Neural crest cell (in vitro differentiated cells): ENCODE measurements at places on chromosomes 16 and 17.

DNA sequence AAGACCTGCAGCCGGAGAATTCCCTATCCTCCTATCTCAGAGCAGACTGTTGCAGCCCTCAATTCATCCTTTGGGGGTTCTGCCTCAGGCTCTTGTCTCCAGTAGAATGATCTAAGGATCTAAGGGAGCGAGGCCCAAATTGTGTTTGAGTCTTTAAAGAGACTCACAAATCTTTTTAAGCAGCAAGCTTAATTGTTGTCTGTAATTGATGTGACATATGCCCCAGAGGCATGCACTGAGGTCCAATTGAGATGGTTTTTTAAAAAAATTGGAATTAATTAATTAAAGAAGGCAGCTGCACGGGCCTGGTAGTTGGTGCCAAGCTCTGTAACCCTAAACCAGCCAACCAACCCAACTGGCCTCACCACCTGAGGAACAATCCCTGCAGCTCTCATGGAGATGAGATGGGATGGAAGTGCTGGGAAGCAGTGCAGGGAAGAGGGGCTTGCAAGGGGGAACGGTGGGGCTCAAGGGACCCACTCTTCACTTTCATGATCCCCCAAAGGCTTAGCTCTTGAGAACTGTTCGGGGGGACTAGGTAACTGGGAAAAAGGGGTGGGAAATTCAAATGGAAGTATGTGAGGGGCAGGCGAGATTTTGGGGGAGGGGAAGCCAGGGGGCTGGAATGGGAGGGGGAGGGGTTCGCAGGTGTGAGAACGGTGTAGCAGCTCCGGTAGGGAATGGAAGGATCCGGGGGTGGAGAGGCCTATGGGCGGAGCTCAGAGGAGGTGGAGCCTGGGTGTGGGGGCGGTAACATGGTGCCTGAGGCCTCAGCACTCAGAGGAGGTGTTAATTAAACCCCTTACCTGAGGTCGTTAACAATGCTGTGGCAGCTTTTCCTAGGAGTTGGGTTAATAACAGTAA is 9.2 kb upstream of the ZNF652 start:
- H3K27ac ChIP-seq, result no peak overlapping the region
- H3K4me3 ChIP-seq, result no peak overlapping the region
- peaks cover 2% of the 10 kb centered on the region for H3K4me1 ChIP-seq
- H3K36me3 ChIP-seq, result no peaks in the 10 kb centered on the region
- no peaks in the 10 kb centered on the region for H3K27me3 ChIP-seq

DNA sequence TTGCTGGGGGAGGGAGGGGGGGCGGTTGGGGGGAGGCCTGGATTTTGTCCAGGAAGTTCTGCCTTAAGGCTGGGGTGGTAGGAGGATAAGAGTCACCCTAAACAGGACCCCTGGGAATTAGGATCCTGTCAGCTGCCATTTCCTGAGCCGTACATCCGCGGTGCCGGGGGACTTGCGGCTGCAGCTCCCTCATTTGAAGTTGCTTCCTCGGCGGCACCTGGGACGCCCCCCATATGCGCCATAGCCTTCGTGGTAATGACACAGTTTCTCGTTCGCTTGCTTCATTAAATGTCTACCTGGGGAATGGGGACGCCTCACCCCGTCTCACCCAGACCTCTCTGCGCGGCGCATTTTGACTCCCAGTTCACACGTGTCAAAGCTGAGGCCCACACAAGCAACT is 55.1 kb upstream of the PABPN1L start:
- H3K36me3 ChIP-seq, result no peaks in the 10 kb centered on the region
- no peak overlapping the region for H3K4me3 ChIP-seq
- peaks cover 2% of the 10 kb centered on the region for H3K27me3 ChIP-seq
- H3K27ac ChIP-seq, result no peak overlapping the region

DNA sequence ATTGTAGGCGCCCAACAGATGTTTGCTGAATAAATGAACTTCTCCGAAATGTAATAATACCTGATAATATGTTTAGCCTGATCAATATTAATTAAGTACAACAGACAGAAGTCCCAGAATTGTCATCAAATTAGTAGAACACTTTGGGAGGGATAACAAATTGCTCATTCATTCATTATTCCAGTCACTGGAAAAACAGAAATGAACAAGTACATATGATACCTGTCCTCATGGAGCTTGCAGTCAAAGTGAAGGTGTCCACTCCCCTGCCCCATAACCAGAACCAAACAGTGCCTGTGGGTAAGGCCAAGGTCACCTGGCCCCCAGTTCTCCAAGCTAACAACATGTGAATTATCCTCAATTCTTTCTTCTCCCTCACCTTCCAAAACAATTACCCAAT is 42.8 kb downstream of the MYO1D start:
- no peaks in the 10 kb centered on the region for H3K27me3 ChIP-seq
- H3K4me1 ChIP-seq, result no peaks in the 10 kb centered on the region
- no peaks in the 10 kb centered on the region for H3K36me3 ChIP-seq
- no peak overlapping the region for H3K4me3 ChIP-seq
- no peak overlapping the region for H3K27ac ChIP-seq

GRCh38 chr17:8436169-8436843 is 622 bp downstream of the NDEL1 start:
- peak overlapping the region; percentile 94 for H3K4me3 ChIP-seq
- H3K27ac ChIP-seq, result peak overlapping the region; percentile 75
- no peaks in the 10 kb centered on the region for H3K36me3 ChIP-seq
- H3K27me3 ChIP-seq, result no peaks in the 10 kb centered on the region

GRCh38 chr17:34357398-34357797 is 1.1 kb downstream of the CCL13 start:
- H3K4me1 ChIP-seq, result no peaks in the 10 kb centered on the region
- DNase-seq, result no peak
- peaks cover 41% of the 10 kb centered on the region for H3K27me3 ChIP-seq
- H3K27ac ChIP-seq, result no peak overlapping the region
- no peak overlapping the region for H3K4me3 ChIP-seq

- no peaks in the 10 kb centered on the region for H3K36me3 ChIP-seq
- H3K4me1 ChIP-seq, result peaks cover 15% of the 10 kb centered on the region
- no peak overlapping the region for H3K27ac ChIP-seq
- no peaks in the 10 kb centered on the region for H3K27me3 ChIP-seq
- DNase-seq, result no peak
Observed at GRCh38 chr17:64739316-64740058, 77.4 kb upstream of the SMURF2 start.
